Muscle of back (tissue), 13 donors: ENCODE measurements at places on chromosomes 11 and 22.

- DNase-seq, result no peak
These were observed 5.0 kb downstream of the ARHGAP42 start for GRCh38 chr11:100691896-100692653.

- no peak for DNase-seq
These were observed 12.0 kb downstream of the BACE1-AS start for GRCh38 chr11:117303101-117303500.

GRCh38 chr22:30947816-30948454 lies 20.6 kb downstream of the MORC2 start:
- peak; percentile 66 for DNase-seq

- peak; percentile 80 for DNase-seq
These were observed 33.3 kb downstream of the MARK2 start for GRCh38 chr11:63871962-63872799.

DNA sequence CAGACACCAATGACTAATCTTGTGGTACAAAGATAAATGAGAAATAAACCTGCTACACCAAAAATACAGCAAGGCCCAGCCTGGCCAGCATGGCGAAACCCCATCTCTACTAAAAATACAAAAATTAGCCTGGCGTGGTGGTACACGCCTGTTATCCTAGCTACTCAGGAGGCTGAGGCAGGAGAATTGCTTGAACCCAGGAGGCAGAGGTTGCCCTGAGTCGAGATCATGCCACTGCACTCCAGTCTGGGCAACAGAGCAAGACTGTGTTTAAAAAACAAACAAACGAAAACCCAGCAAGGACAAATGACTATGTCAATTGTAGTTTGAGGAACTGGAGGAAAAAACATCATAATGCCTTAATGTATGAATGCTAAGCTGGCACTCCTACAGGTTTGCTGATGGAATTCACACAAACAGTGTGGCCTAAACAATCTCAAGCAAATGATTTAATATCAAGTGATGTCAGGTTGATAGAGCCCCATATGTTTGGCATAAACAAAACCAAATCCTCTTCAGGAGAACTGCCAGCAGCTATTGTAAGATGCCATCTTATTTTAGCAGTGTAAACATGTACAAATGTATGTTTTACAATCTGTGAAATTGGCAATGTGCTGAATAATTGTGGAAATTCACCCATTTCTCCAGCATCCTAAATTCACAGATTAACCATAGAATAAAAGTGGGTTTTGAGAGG lies 20.0 kb downstream of the MMP7 start:
- DNase-seq, result no peak

- no peak for DNase-seq
These were observed 100.4 kb downstream of the KIRREL3 start for GRCh38 chr11:126899961-126900748.

DNA sequence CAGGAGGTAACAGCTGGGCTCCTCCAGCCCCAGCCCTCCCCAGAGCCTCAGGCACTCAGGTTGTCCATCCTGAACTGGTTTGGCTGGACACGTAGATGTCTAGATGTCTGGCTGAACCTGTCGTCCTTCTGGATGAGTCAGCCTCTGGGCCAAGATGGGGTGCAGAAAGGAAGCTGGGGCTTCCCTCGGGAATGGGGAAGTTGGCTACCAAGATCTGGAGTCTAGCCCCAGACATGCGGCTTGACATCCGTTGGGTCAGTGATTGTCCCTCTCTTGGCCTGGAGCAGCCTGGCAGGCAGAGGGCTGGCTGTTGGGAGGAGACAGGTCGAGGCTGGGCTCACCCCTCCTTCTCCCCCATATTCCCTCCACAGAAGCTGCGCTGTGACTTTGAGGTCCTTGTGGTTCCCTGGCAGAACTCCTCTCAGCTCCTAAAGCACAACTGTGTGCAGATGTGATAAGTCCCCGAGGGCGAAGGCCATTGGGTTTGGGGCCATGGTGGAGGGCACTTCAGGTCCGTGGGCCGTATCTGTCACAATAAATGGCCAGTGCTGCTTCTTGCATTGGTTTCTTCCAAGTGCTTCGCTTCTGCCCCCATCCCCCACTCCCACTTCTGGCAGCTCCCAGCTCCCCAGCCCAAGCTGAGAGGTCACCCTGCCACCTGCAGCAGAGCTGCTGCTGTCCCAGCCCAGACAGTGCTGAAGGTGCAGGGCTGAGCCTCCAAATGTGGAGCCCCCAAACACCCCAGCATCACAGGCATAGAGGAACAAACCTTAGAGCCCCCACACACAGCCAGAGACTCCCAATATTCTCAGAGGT lies 1.3 kb downstream of the CST6 start:
- no peak for DNase-seq

DNA sequence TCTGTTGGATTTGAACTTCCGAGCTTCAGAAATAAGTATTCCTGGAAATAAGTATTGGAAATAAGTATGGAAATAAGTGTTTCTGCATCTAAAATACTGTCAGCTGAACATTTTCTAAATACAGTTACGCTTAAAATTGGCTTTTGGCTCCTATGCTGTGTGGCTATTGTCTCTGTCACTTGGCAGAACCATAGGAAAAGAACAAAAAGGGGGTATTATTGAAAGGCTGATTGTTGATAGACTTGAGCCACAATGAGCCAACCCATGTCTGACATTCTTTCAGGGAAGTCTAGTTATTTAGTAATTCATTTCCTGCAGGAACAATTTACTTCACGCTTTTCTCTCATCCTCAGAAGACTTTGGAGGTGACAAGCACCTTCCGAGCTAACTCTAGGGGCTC lies 32.5 kb upstream of the LARGE1 start:
- no peak for DNase-seq

- no peak for DNase-seq
These were observed 53.3 kb upstream of the CD5 start for GRCh38 chr11:61049063-61049377.
